A549 treated with AZD2906 at 1 μM for 4 hours (cell line): ENCODE measurements at places on chromosomes 4 and X. TPM values are rescaled to one million over a fixed set of nuclear protein-coding genes. Genes with fewer than 3 reads are reported as not detected.

PRKG2 gene
- 0.48 to 1.1 TPM (median 0.75 TPM) in 5 replicates for total RNA-seq

CFAP99 gene
- 0.05 to 0.16 TPM (median 0.08 TPM) in 3 of 5 replicates, not detected in the others for total RNA-seq

DOK7 gene
- 0.22 to 0.76 TPM (median 0.32 TPM) in 5 replicates for total RNA-seq

BTK gene
- 0.09 to 0.32 TPM (median 0.13 TPM) in 5 replicates for total RNA-seq

SYN1 gene
- total RNA-seq = 0.22 to 0.46 TPM (median 0.29 TPM) in 5 replicates

CWH43 gene
- total RNA-seq = not detected in 5 replicates

TCEAL6 gene
- total RNA-seq = not detected in 5 replicates

LRPAP1 gene
- total RNA-seq = 123 to 134 TPM (median 132 TPM) in 5 replicates

KCNE5 gene
- 0.06 to 0.14 TPM (median 0.08 TPM) in 5 replicates for total RNA-seq

PSMD10 gene
- total RNA-seq = 70.0 to 82.5 TPM (median 74.9 TPM) in 5 replicates

GPR173 gene
- 0.02 TPM in 4 of 5 replicates, not detected in the other for total RNA-seq

NDUFA1 gene
- 220 to 295 TPM (median 248 TPM) in 5 replicates for total RNA-seq
